NCI-H2081 (cell line): ENCODE measurements at places on chromosomes 3 and 15.
A peak's percentile ranks its signal among the peaks of the same experiment; 100 is the strongest.

DNA sequence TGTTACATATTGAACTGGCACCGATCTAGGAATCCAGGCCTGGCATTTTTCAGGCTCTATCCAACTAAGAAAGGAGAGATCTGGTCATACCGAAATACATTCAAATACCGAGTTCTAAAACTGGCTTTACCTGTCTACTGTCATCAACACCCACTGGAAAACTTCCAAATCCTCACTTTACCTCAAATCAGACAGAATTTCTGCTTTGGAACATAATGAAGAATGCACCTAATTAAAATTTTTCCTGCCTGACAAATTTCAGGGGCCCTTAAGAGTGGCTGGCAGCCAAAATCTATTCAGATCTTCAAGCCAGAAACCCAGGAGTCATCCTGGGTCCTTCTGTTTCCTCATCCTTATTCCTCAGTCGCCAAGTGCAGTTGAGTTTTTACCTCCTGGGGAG is 198.6 kb upstream of the FEZF2 start:
- DNase-seq: no peak

GRCh38 chr15:61030451-61030850 is 198.7 kb downstream of the RORA start:
- no peak for DNase-seq

DNA sequence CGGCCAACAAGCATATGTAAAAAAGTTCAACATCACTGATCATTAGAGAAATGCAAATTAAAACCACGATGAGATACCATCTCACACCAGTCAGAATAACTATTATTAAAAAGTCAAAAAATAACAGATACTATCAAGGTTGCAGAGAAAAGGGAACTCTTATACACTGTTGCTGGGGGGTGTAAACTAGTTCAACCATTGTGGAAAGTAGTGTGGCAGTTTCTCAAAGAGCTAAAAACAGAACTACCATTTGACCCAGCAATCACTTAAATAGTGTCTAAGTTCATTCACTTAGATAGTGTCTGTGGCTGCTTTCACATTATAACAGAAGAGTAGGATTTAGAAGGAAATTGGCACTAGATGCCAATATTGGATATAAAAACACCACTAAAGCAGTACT is 49.7 kb downstream of the CGGBP1 start:
- no peak for DNase-seq

GRCh38 chr3:14672588-14672987 is 2.4 kb upstream of the C3orf20 start:
- DNase-seq: no peak

GRCh38 chr3:45688194-45688881 is 858 bp upstream of the SACM1L start:
- DNase-seq: peak; percentile 68

- DNase-seq: no peak
Observed at GRCh38 chr3:179309225-179310078, 13.4 kb upstream of the ZNF639 start.

DNA sequence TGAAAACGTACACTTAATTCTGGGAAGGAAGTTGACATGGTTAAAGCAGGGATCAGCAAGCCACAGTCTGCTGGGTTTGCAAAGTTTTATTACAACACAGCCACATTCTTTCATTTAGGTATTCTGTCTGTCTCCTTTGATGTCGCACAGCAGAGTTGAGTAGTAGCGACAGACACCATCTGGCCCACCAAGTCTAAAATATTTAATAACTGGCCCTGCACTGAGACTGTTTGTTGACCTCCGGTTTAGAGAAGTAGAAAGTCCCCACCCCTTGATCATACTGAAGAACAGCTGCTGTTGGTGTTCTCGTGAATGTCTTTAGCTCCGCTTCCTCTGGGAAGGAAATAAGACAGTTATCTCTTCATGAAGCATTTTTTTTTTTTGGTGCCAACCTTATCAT is 66.2 kb downstream of the MCTP2 start:
- no peak for DNase-seq

DNA sequence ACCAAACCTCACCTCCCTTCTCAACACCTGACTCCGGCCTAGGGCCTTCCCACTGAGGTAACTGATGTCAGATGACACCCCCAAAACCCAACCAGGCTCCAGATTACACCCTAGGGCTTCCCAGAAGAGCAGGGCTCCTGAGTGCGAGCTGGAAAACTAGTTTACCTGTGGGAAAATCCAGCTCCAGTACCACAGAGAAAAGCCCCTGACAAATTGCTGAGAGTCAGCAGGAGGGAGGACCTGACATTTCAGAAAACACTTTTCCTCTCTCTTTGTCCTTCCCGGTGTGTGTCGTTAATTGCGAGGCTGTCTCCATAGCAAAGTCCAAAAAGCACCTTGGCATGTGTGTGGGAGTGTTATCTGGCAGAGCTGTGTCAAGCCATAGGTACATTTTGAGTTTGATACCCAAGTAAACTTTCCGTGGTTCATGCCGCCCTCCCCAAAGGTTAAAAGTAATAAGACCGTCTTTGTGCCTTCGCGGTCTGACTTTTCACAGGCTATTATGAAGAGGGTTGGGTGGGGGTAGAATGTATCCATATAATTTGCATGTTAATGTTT is 79.8 kb upstream of the FNDC3B start:
- no peak for DNase-seq

GRCh38 chr3:122533931-122534334 is 19.2 kb upstream of the KPNA1 start:
- no peak for DNase-seq

GRCh38 chr3:140859592-140860336 is 81.9 kb upstream of the SLC25A36 start:
- peak; percentile 73 for DNase-seq

GRCh38 chr15:84764989-84765388 is 16.6 kb downstream of the ZNF592 start:
- DNase-seq: no peak

DNA sequence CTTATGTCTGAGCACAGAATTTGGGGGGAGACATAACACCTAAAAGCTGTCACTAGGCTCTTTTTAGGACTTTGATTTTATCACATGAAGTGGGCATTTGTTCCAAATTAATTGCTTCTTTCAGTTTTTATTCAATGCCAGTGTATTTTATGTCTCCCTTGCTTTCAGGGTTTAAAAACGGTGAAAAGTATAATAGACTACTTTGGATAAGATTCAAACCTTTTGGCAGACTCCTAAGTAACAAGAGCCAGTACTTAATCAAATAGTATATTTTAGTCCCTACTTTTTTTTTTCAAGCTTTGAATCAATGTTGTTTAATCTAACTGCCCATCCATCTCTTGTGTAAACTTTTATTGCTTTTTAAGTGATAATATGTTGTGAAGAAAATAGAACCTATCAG is 847.2 kb upstream of the DPPA4 start:
- no peak for DNase-seq
